Epithelial cell of esophagus (primary cell): ENCODE measurements at places on chromosomes 2 and 18.
A peak's percentile ranks its signal among the peaks of the same experiment; 100 is the strongest.

DNA sequence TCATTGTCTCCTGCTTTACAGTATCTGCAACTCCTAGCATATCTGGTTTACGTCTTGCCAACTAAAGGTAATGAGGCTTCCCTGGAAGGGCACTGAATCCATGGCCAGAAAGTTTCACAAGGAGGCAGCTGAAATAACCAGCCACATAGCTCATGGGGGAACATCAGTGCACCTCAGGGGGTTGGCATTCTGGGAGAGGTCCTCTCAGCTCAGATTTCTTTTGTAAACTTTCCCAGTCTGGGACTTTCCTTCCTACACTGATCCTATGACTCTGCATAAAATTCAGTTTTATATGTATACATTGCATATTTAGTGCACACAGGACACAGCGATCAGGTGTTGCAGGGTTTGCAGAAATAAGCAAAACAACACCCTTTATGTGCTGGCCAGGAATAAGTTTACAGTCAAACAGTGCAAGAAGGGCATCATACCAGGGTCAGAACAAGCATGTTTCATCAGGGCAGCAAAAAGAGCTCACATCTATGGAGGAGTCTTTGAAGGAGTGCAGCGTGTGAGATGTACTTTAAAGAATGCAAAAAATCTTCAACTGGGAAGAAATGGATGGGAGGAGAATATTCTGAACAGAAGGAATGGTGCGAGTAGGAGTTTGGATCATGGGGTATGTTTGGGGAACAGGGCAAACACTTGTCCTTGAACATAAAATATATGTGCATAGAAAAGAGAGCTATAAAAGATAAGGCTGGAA, 240.6 kb upstream of the RAB12 start:
- no peak for DNase-seq

DNA sequence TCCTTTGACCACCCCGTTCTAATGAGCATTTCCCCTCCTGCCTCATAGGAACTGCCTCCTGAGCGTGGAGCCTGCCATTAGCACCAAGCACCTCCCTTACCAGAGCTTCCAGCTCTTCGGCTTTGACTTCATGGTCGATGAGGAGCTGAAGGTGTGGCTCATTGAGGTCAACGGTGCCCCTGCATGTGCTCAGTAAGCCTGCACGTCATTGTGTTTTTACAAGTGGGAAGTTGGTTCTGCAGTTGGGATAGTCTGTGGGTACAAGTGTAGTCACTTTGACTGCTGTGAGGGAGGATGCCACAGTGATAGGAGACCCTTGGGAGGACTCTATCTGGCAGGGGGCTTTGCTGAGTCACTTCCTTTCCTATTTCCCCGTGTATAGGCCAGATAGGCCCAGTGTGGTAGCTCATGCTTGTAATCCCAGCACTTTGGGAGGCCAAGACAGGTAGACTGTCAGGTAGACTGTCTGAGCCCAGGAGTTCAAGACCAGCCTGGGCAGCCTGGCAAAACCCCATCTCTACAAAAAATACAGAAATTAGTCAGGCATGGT, 22.0 kb upstream of the POLR1B start:
- no peak for DNase-seq

DNA sequence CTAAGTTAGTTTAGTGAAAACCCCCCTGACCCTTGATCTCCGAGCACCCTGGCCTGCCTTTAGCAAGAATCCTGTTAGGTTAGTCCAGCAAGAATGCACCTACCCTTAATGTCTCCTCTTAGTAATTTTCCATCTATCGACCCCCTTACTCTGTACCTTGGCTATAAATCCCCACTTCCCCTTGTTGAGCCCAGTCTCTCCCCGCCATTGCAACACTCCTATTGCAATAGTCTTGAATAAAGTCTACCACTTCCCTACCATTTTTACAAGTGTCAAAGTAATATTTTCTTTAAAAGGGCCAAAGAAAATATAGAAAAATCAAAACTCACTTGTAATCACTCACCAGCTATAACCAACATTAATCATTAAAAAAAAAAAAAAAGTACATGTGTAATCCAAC, 4.2 kb upstream of the ZBTB7C start:
- no peak for DNase-seq

GRCh38 chr18:32237049-32237448, 47.2 kb downstream of the MEP1B start:
- DNase-seq: peak; percentile 53

DNA sequence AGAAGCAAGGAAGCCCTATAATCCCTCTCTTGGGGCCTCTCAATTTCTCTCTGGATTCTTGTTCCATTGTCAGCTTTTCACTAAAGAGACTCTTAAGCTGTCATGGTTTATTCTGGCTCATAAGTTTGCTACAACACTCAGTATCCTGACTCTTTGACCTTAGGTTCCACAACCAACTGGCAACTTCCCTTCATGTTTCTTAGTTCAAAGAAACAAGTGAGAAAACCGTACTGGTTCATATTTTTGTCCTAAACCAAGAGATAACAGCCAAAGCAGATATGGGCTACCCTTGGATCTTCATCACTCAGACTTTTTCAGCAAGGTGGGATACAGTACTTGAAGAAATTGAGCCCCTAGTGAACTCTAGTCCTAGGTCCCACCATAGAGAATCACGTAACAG, 109.9 kb upstream of the CRIM1 start:
- DNase-seq: no peak

- no peak for DNase-seq
Observed at GRCh38 chr18:52334307-52334706, 5.7 kb upstream of the DCC start.

DNA sequence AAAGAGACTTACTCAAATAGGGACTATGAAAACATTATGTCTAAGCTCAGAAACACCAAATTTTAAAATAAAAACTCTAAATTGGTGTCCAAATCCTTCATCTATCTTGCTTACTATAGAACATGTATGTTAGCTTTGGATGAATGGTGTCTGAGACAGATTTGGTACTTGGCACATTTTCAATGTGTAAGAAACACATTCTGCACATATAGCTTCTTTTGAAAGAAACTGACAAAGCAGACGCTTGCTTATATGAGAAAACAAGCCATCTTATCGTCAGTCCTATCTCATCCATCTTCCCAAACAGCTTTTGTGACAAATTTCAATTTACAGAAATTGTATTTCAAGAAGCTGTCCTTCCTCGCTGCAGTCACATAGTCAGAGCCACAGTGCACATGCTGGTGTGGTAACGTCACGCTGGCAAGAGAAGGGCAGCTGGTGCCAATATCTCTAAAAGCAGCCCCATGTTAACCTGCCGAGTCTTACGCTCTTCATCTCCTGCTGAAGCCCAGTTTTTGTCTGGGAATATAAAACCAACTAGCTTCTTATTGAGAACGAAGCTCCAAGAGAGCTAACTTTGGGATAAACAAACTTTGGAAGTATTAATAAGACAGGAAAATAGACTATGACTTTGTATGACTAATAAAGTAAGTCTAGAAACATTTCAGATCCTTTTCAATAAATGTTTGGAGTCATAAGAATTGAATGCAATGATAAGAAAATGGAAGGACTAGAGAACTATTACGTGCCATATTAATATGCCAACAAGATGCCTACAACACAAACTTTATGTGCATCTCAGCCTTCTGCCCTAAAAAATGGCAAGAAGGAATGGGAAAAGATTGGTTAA, 74.9 kb upstream of the TFCP2L1 start:
- DNase-seq: no peak

DNA sequence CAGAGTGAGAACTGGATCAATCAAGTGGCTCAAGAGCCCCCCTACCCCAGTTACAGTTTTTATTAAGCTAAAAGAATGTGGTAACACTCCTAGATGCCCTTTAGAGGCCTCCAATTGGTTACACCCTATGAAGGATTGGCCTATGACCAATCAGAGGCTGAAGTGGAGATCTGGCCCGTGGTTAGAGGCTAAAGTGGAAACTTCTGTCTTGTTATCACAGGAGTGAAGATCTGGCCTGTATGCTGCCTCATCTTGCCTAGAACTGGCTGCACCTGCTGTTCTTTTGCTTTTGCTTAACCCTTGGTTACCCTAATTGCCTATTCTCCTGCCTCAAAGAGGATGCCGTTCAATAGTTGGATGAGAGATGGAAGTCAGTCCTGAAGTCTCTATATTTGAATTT, 100.1 kb upstream of the MAP2 start:
- DNase-seq: no peak

- DNase-seq: peak; percentile 9
Observed at GRCh38 chr18:67417864-67418523, 98.5 kb downstream of the DSEL start.

DNA sequence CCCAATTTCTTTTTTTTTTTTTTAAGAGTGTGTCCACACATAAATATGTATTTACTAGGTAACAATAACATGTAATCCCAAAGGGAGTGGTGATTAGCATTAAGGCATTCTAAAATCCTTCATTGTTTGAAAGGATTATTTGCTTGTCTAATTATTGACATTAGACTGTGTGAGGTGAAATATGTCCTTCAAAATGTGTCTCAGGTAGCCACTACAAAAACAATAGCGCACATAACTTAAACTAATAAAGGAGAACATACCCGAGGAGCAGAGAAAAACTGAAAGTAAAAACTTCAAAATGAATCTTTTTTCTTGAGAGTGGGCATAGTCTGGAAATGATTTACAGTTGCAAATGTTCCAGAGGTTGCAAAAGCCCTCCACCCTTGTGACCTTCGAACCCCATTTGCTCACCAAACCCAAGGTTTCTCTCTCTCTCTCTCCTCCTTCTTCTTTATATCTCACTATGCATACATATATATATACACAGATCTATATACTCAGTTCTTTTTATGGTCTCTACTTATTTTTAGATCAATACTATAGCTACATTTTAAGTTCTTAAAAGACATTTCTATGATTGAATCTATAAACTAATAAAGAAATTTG, 24.4 kb upstream of the FRZB start:
- DNase-seq: no peak

DNA sequence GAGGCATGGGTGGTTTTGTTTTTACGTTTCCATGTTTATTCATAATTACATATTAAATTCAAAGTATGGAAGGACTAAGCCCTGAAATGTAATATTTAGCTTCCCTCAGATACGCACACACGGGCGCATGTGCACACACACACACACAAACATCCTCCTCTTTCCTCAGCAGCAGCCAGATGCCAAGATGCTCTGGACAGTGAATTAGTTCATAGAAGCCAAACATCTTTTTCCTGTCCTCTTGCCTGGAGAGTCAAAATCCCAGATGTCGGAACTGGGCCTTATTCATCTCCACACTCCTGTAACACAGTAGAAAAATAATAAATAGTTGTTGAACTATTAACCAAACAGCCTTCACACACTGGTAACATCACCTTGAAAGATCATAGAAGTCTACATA, 273.1 kb downstream of the SP3 start:
- DNase-seq: no peak

- no peak for DNase-seq
Observed at GRCh38 chr18:58570360-58571064, 58.4 kb downstream of the ALPK2 start.

GRCh38 chr2:210503725-210504191, 27.2 kb upstream of the LANCL1 start:
- no peak for DNase-seq

GRCh38 chr2:208937521-208937920, 486.3 kb upstream of the MAP2 start:
- no peak for DNase-seq

- no peak for DNase-seq
Observed at GRCh38 chr2:129205766-129206165, 773.7 kb upstream of the RAB6C start.

DNA sequence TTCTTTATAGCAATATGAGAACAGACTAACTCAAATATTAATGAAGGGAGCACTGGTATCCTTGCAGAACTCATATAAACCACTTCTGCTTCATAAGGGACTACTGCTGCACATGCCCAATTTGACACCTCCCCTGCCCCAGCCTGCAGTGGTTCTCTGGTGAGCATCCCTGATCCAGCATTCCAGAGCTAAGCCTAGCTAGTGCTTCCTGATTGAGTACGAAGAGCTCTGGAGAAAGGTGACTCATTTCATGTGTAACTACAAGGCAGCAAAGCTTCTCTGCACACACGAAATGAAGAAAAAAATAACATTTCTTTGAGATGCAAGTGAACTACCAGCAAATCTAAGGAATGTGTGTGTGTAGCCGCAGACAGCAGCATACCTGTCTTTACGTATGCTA, 22.8 kb upstream of the ADNP2 start:
- DNase-seq: peak; percentile 34

GRCh38 chr2:20675701-20676352, 8.9 kb downstream of the GDF7 start:
- DNase-seq: peak; percentile 61
